ENCODE measurements at places on chromosomes 11 and 22. TPM values are rescaled to one million over a fixed set of nuclear protein-coding genes. Genes with fewer than 3 reads are reported as not detected.

APOA4 gene
- not detected for total RNA-seq

PRG3 gene
- not detected for total RNA-seq

TRIM51 gene
- total RNA-seq: not detected

SUN2 gene
- total RNA-seq: 94.2 TPM

VPREB3 gene
- total RNA-seq: 0.84 TPM

TRIM48 gene
- total RNA-seq: not detected

CASP4 gene
- total RNA-seq: 77.3 TPM

TEAD1 gene
- total RNA-seq: 35.3 TPM

RELT gene
- total RNA-seq: 3.9 TPM
